ENCODE measurements at places on chromosomes 11 and 22. TPM values are rescaled to one million over a fixed set of nuclear protein-coding genes. Genes with fewer than 3 reads are reported as not detected.

Gene RFPL1
- not detected for total RNA-seq

Gene NRXN2
- 48.4 TPM for total RNA-seq

Gene FAM181B
- total RNA-seq: not detected

Gene FADD
- 17.9 TPM for total RNA-seq

Gene LARGE2
- 2.4 TPM for total RNA-seq

Gene NXPE4
- total RNA-seq: not detected

DNA sequence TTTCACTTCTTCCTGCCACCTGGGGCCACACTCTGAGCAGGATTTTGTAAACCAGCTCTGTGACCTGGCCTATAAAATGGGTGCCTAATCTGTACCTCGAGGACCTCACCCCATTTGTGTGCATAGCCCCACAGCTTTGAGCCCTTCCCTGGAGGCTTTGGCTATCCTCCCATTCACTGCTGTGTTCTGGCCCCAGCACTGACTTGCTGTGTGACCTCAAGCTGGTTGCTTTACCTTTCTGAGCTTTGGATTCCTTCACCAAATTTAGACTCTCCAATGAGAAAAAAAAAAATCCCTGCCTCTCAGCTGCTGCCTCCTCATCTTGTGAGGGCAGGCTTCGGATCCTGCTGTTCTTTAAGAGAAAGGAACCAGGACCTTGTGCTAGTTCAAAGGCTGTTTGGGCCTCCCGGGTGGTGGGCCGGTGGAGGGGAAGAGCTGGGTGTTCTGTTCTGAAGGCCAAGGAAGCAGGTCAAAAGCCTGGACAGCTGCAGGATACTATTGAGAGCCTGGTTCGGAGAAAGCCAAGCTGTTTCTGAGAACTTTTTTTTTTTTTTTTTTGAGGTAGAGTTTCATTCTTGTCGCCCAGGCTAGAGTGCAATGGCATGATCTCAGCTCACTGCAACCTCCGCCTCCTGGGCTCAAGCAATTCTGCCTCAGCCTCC is 1.1 kb upstream of the PYGM start:
- H3K4me3 ChIP-seq: no peak overlapping the region
- DNase-seq: no peak
- peaks cover 9% of the 10 kb centered on the region for H3K4me1 ChIP-seq
- H3K36me3 ChIP-seq: no peaks in the 10 kb centered on the region
- H3K27ac ChIP-seq: peak overlapping the region; percentile 77

- no peaks in the 10 kb centered on the region for H3K27me3 ChIP-seq
- H3K36me3 ChIP-seq: no peaks in the 10 kb centered on the region
- H3K4me1 ChIP-seq: no peaks in the 10 kb centered on the region
- no peak overlapping the region for H3K4me3 ChIP-seq
Measured at GRCh38 chr22:35315855-35316745, 16.4 kb downstream of the TOM1 start.

DNA sequence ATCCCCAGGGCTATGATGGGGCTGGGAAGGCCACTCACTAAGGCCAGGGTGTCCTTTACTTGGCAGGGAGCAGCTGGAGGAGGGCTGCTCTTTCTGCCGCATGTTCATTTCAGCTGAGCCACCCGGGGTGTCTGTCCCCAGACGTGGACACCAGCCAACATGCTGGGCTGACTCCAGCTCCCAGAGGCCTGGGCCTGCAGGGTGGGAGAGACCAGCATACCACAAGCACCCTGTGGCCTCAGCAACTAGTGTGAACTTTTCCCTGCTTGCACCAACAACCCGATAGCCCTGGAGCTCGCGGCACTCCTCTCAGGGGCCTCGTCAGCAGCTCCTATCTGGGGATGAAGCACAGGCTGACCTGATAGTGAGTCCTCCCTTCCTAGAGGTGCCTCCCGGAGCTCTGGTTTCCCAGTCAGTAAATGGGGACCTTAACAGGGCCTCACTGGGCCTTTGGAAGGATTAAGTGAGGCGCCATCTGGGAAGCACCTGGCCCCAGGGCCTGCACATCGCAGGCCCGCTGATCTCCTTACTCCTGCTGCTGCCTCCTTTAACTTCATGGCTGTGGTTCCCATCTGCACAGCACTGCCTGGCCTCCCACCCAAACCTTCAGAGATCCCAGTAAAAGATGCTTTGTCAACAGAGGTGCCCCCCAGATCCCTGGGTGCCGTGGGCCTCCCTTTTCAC is 83.4 kb downstream of the GALNT18 start:
- H3K27ac ChIP-seq: peak overlapping the region; percentile 59
- no peaks in the 10 kb centered on the region for H3K27me3 ChIP-seq
- H3K36me3 ChIP-seq: no peaks in the 10 kb centered on the region
- no peaks in the 10 kb centered on the region for H3K4me1 ChIP-seq
- peak; percentile 33 for DNase-seq

DNA sequence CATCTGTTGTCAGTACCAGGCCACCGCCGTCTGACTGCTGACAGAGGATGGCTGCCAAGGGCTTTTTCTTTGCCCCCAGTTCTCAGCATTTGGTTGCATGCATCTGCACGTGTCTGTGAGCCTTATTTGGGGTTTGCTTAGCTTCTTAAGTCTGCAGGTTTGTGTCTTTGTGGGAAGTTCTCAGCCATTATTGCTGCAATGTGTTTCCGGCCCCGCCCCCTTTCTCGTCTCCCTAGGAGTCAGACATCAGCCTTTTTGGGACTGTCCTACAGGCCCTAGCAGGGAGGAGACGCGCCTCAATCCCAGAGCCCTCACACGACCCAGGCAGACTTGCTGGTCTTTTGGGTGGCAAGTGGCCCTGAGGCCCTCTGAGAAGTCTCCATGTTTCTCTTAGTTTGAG is 8.0 kb downstream of the MOB2 start:
- H3K4me1 ChIP-seq: peaks cover 12% of the 10 kb centered on the region
- no peak overlapping the region for H3K4me3 ChIP-seq
- DNase-seq: peak; percentile 15
- no peak overlapping the region for H3K27ac ChIP-seq

- DNase-seq: no peak
- H3K36me3 ChIP-seq: no peaks in the 10 kb centered on the region
- no peak overlapping the region for H3K4me3 ChIP-seq
- H3K4me1 ChIP-seq: no peaks in the 10 kb centered on the region
Measured at GRCh38 chr11:45267052-45267451, 19.1 kb downstream of the SYT13 start.

- H3K36me3 ChIP-seq: no peaks in the 10 kb centered on the region
- no peak overlapping the region for H3K4me3 ChIP-seq
- H3K4me1 ChIP-seq: no peaks in the 10 kb centered on the region
- H3K27ac ChIP-seq: no peak overlapping the region
- peak; percentile 61 for DNase-seq
- H3K27me3 ChIP-seq: no peaks in the 10 kb centered on the region
Measured at GRCh38 chr11:27158456-27159334, 118.1 kb downstream of the BBOX1 start.

DNA sequence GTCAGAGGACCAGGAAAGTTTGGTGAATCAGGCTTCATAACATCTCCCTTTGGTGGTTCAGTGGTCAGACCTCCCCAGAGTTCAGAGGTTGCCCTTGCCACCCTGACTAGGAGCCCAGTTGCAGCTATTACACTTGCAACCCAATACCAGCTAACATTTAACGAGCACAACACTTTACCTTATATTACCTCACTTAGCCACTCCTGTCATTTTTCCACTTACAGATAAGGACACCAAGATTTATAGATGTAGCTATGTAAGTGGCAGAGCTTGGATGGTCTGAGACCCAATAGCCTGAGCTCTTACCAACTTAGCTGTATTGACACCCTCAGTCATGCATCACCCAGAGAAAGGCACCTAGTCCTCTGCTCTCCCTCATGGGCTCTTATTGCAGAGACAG is 234.7 kb downstream of the INSC start:
- no peaks in the 10 kb centered on the region for H3K4me1 ChIP-seq
- H3K27ac ChIP-seq: no peak overlapping the region
- H3K27me3 ChIP-seq: peaks cover 3% of the 10 kb centered on the region
- no peak for DNase-seq
- no peak overlapping the region for H3K4me3 ChIP-seq

DNA sequence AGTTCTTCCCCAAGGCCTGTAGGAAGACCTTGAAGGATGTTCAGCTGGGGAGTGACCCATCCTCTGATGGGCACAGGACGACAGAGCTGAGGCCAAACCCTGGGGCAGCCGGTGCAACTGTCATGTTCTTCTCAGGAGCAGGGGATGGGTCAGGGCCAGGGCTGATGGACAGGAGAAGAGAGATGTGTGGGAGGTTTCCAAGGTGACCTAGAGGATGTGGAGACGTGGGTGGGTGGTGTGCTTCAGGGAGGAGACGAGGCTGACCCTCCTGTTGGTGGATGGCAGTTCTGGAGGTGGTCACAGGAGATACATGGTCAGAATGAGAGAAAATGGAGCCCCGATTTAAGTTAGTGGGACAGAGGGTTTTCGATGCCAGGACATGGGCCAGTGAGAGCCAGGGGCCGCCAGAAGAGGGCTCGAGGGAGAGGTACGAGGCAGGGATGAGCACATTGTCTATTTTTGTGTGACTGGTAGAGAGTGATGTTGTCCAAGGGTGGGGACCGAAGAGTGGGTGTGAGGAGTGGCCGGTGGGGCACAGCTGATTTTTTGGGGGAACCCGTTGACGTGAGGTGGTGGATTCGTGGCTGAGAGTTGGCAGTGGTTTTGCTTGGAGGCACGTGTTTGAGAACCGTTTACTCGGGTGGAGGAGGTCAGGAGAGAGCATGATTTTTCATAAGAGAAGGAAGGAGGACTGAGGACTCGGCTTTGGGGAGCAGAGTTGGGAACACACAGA is 14.6 kb downstream of the TBC1D22A start:
- no peak overlapping the region for H3K27ac ChIP-seq
- H3K4me3 ChIP-seq: no peak overlapping the region
- no peaks in the 10 kb centered on the region for H3K36me3 ChIP-seq
- no peak for DNase-seq
- H3K4me1 ChIP-seq: no peaks in the 10 kb centered on the region

GRCh38 chr11:66478729-66479393 is 1.4 kb upstream of the DPP3 start:
- H3K4me1 ChIP-seq: no peaks in the 10 kb centered on the region
- no peak for DNase-seq
- H3K27ac ChIP-seq: peak overlapping the region; percentile 90
- peak overlapping the region; percentile 92 for H3K4me3 ChIP-seq
- no peaks in the 10 kb centered on the region for H3K27me3 ChIP-seq

DNA sequence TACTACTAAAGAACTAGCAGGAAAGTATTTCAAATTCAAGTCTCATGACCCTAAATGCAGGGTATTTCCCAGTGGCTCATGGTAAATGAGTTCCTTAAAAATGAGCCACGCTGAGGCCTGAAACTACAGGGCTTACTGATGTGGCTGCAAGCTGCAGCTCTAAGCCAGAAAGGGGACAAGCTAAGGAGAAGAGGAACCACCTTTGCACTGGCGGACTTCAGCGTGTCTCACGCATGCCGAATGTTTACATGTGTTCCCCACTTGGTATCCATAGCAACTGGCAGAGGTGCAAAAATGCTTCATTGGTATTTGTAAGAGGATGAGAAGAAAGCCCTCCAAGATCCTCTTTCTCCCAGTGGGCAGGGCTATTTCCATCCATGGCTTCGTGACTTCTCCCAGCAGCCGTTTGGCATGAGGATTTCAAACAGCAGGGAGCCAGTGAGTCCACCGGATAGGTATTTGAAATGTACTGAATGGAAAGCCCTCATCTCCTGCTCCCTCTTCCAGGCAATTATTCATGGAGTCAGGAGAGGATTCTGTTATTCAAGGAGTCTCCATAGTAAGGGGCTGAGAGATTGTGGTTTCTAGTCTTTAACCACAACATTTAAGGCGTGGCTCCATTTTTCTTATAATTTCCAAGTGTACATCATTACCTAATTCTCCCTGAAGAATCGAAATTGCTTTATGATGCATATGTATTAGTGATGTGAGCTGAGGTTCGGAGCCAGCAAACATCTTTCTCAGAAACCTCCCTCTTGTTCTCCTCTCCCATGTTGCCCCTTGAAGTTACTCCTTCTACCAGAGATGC is 55.3 kb upstream of the CD44 start:
- H3K27me3 ChIP-seq: no peaks in the 10 kb centered on the region
- H3K4me3 ChIP-seq: no peak overlapping the region
- H3K36me3 ChIP-seq: no peaks in the 10 kb centered on the region
- H3K4me1 ChIP-seq: peaks cover 11% of the 10 kb centered on the region

All from uterus (tissue), 4 donors.